ENCODE measurements at places on chromosomes 7 and 10.

DNA sequence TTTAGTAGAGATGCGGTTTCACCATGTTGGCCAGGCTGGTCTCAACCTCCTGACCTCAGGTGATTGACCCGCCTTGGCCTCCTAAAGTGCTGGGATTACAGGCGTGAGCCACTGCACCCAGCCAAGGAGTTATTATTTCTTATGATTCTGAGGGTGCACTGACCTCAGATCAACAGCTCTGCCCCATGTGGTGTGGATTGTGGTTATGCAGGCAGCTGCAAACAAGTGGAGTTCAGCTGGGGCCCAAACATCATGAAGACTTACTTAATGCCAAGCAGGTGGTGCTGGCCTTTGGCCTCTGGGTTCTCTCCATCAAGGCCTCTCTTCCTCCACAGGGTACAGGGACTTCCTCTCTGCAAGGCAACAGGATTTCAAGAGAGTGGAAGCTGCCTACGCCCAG, 45.1 kb upstream of the OPTN start:
- DNase-seq: no peak

- no peak for DNase-seq
Measured at GRCh38 chr10:74104996-74105395, 45.6 kb downstream of the AP3M1 start.

- DNase-seq: no peak
Measured at GRCh38 chr10:114395366-114396022, 8.8 kb downstream of the AFAP1L2 start.

DNA sequence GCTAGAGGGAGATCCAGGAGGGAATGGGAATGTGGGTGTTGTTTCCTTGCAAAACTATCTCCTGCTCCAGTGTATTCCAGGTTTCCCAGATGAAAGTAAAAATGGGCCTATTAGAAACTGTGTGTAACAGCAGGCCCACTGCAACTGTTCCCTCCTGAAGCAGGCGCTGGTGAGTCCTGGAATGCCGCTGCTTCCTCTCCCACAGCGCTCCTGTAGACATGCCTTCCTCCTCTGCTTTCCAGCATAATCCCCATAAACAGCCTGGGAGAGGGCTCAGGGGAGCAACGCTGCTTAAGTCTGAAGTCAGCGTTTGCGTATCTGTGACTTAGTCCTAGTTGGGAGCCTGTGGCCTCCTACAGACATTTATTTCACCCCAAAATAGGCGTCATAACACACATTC, 551.0 kb upstream of the FOXK1 start:
- no peak for DNase-seq

DNA sequence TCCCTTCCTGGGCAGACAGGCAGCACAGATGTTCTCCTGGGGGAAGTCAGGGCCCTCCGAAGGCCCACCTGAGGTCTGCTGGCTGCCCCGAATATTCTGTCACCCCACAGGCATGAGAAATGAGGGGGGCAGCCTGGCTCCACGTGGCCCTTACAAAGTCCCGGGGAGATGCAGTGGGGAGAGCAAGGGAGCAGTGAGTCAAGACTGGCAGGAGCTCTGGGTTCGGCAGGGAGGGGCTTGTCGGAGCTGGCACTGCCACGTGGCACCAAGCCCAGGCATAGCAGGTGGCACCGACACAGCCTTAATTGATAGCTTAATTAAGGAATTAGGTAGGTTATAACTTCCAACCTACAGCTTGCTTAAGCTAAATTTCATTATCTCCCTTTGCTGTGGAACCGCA, 163.9 kb downstream of the USP6NL start:
- DNase-seq: peak; percentile 44

- DNase-seq: no peak
Measured at GRCh38 chr10:105210546-105210945, 569.5 kb downstream of the SORCS3 start.

DNA sequence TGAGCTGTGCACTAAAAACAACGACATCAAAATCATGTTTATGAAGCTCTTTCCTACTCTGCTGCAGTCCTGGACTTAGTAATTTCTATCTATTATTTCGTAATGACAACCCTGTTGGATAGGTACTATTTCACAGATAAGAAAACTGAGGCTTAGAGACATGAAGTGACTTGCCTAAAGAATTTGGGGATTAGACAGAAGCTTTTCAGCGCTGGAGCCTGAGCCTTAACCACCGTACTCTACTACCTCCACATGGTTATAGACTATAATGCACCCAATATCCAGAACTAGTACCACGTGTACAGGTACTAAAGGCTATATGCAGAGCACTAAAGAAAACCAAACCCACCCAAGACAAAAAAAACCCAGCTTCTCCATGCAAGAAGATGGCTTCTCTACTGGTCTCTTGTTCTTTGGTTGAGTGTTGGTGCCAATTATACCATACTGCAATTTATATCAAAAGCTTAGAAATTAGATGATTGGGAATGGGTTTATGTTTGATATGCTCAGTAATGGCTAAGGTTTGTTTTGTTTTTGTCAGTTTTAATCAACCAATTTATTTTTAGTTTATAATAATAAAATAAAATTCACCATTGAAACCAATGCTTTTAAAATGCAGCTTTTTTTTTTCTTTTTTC, 6.5 kb upstream of the SNX10 start:
- peak; percentile 22 for DNase-seq

DNA sequence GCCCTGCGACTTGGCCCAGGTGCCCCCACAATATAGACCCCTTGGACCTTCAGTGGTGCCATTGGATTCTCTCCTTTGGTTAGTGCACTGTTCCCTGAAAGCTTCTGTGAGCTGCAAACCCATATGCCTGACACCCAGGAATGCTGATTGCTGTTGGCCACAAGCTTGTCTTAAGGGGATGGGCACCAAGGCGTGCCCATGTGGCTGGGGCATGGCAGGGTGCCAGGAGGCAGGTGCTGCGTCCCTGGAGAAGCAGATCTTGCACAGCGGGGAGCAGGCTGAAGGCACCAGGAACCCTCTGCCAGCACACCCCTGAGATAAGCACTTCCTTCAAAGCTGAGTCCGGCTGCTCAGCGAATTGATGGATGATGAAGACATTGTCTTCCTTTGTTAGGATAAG, 411.8 kb downstream of the SDK1 start:
- no peak for DNase-seq

DNA sequence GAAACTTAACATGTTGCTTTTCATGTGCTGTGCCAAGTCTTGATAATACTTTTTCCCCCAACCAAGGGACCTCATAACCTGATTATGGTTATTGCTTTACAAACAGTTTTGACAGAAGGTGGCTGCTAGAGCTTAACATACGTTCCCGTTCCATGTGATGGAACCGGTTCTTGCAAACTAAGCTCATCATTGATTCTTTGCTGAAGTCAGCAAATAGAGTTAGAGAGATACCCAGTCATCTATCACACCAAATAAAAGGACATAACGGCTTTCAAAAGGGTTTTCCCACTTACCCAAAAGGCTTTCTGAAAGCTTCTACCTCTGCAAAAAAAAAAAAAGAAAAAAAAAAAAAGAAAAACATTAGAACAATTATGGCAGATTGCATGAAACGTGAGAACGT, 230.3 kb upstream of the MDFIC start:
- DNase-seq: no peak

DNA sequence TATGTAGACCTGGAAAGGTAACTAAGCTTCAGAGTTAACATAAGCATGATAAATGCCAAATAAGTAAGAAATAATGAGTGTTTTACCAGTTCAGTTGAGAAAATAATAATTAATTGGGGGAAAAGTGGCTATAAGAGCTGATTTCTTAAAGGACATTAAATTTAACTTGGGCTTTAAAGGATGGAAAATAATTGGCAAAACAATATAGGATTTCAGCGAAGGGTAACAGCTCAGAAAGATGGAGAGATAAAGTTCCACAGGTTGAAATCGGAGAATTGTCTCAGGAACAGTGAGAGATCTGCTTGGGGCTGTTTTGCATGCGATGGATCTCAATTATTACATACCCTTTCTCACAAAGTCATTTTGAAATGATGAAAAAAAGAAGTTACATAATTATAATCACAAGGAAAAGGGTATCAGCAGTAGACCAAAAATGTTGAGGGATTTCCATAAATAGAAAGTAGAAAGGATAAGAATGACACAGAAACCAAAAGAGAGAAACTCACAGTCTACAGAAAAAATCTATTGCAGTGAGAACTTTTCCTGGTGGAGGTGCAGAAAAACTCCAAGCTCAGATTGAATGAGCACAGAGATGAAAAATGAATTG, 40.1 kb upstream of the ITGB8 start:
- no peak for DNase-seq

DNA sequence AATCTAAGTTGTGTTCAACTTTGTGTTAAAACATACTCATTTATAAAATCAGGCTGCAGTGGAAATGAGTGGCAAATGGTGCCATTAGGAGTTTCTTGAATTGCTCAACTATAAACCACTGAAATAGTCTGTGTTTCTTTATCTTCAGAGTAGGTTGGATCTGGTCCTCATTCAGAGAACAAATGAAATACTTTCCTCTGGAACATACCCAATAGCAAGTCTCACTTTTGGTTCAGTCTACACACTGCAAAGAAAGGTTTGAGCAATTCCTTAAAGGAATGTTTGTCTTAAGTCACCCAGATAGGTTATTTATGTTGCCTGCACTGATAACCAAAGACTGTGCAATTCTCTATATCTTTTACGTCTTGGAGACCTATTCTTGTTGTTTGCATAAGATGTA, 62.5 kb downstream of the ABCB4 start:
- no peak for DNase-seq

DNA sequence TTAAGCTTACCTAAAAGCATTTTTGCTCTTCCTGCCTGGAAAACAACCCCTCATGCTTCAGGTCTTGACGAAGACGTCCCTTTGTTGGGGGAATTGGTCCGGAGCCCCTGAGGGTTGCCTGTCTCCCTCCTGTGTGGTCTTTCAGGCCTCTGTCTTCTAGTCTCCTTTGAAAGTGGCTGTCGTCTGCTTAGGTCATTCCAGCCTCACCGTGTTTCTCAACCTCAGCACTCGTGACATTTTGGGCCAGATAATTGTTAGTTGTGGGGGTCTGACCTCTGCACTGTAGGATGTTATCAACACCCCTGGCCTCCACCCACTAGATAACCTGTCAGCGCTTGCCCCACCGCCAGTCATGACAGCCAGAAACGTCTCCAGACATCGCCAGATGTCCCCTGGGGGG, 219.1 kb downstream of the TCF7L2 start:
- no peak for DNase-seq

DNA sequence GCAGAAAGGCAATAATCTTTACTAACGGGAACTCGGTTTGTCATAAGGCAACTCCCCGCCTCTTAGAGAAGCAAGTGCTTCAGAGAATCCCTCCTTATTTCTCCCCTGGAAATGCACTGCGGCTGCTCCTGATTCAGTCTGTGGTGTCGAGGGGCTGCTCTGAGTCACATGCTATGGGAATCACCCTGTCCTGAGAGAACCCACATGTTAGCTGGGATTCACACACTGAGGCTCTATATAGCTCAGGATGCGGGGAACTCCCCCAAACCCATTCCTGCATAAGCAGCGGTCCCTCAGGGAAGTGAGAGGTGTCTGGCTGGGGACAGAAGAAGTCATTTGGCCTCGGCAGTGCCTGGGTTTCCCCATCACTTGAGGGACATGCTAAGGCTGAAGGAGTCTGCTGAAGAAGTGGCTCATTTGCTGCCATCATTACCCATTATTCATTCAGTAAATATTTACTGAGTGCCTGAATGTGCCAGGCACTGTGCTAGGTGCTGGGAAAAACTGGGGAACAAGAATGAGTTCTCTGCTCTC, 87.5 kb downstream of the ATXN7L1 start:
- DNase-seq: no peak

DNA sequence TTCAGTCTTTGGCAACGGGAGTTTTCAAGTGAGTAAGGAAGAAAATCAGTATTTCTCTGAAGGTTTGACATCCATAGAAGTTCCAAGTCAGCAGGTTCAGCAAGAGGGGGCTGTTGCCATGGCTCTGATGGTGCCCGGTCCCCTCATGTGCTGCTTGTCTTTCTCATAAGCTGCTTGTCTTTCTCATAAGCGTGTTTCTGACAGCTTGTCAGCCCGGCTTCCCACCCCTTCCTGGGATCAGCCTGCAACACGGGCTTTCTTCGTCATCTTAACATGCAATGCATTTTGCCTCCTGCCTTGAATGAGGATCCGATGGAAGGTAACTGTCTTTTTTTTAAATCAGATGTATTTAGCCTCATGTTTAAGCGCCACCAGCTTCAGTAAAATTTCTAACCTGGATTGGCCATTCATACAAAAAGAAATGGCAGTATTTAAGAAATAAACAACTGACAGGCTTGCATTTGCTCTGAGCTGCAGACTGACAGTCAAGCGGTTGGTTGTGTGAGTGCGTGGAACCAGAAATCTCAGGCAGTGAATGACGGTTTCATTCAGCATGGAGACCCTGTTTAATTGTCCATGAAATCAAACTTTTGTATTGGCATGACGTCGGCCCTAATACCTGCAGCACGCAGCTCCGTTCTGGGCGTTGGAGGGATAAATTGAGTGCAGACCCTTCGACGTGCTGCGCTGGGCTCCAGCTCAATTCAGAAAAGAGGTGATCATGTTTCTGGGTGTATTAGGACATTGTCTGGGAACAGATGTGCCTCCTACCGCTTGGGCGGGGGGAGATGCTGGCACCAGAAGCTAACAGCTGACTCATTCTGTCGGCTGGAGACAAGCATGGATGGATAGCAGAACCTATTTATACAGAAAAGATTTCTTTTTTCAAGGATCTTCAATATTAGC, 454.7 kb upstream of the FOXK1 start:
- DNase-seq: peak; percentile 49

GRCh38 chr10:3186368-3186767, 13.8 kb upstream of the PITRM1 start:
- DNase-seq: no peak

- DNase-seq: peak; percentile 30
Measured at GRCh38 chr7:117114272-117114671, 161.0 kb downstream of the ST7 start.

- DNase-seq: no peak
Measured at GRCh38 chr10:131210181-131210580, 101.3 kb downstream of the TCERG1L start.

DNA sequence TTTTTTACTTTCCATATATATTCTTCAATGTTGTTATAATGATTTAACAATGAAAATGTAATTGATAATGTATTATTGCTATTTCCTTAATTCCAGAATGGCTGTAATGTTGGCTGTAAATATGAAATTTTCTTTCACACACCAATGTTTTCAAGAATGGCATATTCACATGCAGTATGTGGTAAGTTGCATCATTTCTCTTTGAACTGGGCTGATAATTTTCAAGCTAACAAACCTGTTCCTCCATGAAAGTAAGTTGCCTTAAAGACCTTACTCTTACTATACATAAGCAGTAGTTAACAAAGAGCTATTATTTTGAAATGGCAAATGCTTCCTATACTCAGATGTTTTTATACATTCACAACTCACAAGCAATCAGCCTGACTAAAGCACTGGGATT, 154.5 kb downstream of the TMEM168 start:
- no peak for DNase-seq

Data from NCI-H1092 treated with DMSO at 0.1 percent for 48 hours (cell line).